ENCODE measurements at places on chromosomes 4 and X.

GRCh38 chrX:17042037-17042436, 95.6 kb downstream of the REPS2 start:
- DNase-seq: no peak

GRCh38 chr4:120228086-120228485, 161.4 kb upstream of the MAD2L1 start:
- no peak for DNase-seq

GRCh38 chr4:162836773-162837172, 329.9 kb downstream of the NAF1 start:
- DNase-seq: no peak

GRCh38 chr4:5371415-5372190, 320.3 kb downstream of the STK32B start:
- no peak for DNase-seq

DNA sequence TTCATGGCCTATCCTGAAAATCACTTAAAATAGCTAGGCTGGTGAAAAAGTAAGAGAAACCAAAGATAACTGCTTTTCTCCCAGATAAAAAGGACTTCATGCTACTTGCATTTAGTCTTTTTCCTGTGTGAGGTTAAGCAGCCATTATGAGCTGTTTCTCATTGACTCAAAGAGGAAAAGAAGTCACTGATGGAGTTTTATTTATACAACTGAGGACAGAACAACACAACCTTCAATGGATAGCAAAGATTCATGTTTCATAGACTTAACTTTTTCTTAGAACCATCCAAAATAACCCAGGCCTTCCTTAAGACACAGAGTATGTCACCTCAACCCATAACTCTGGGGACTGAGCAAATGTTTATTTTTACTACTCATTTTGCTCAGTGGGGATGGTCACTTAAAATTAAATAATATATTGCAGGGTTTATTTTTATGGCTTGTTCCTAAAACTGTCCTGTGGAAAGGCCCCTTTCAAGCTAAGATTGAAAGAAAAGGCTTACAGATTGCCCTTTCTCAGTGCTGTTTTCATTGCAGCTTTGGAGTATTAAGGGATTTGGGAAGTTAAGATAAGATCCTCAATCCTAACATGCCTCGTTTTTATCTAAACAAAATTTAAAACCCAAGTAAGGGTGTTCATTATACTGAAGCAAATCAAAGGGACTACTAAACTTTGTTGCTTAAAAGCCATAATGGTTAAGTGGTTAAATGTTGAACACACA, 252.6 kb upstream of the MAD2L1 start:
- DNase-seq: no peak

GRCh38 chr4:2415881-2416563, 2.4 kb downstream of the ZFYVE28 start:
- no peak for DNase-seq

DNA sequence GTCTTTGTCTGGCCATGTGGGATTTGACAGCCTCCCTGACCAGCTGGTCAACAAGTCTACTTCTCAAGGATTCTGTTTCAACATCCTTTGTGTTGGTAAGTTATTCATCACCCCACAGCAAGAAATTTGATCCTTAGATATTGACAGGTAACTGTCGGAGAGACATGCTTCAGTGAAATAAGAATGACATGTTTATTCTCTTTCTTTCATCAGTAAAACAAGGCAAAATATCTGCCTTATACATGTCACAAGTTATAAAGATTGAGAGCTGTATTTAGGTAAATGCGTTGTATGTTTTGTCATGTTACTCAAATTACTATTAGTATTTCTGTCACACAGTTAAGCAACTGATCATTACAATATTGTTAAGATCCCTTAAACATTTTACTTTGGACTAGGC, 46.9 kb downstream of the SEPTIN11 start:
- no peak for DNase-seq

- DNase-seq: no peak
Measured at GRCh38 chr4:5919044-5919443, 26.2 kb upstream of the CRMP1 start.

DNA sequence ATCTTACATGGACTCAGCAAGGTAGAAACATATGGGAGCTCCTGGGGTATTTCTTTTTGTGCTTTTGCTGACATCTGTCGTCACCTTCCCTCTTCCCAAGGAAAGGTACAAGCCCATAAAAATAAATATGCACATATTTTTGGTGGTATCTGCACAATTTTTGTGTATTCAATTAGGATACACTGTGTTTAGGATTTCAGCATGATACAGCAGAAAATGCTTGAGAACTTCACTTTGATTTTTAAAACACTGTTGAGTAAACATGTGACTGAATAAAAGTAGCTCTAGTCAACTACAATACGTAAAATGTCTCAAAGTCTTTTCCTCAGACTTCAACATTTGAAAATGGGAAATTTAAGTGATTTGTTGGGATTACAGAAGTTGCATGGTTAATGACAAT, 99.4 kb upstream of the SPANXC start:
- DNase-seq: no peak

DNA sequence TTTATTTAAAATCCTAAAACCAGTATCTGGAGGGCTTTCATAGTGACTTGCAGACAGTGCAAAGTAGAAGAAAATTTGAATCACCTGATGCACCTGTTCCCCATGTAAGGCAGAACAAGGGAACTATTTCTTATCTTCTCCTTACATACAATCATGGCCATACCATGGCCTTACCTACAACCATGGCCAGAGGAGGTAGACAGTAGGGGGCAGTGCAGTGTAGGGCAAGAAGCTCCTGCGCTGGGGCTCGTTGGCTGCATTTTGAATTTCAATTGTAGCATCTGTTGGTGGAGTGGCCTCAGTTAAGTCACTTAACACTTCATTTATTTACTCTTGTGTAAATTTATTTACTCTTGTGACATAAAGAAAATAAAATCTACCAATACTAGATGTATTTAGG, 33.0 kb downstream of the GALNTL6 start:
- peak; percentile 10 for DNase-seq

DNA sequence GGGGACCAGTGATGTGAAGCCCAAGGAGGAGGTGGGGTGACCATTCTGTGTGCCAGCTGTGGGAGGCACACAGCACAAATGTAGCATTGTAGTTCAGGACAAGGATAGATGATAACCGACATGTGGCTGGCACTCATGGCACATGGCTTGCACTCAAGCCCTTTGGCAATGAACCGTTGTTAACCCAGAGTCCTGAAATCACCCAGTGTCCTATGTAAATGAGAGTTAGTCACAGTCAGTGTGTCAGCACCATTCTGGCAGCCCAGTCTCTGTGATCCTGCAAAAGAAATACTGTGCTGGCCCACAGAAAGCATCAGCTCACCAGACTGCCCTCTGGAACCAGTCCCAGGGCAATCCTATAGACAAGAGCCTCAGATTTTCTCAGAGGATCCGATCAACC, 339.3 kb downstream of the MID1IP1 start:
- DNase-seq: no peak

DNA sequence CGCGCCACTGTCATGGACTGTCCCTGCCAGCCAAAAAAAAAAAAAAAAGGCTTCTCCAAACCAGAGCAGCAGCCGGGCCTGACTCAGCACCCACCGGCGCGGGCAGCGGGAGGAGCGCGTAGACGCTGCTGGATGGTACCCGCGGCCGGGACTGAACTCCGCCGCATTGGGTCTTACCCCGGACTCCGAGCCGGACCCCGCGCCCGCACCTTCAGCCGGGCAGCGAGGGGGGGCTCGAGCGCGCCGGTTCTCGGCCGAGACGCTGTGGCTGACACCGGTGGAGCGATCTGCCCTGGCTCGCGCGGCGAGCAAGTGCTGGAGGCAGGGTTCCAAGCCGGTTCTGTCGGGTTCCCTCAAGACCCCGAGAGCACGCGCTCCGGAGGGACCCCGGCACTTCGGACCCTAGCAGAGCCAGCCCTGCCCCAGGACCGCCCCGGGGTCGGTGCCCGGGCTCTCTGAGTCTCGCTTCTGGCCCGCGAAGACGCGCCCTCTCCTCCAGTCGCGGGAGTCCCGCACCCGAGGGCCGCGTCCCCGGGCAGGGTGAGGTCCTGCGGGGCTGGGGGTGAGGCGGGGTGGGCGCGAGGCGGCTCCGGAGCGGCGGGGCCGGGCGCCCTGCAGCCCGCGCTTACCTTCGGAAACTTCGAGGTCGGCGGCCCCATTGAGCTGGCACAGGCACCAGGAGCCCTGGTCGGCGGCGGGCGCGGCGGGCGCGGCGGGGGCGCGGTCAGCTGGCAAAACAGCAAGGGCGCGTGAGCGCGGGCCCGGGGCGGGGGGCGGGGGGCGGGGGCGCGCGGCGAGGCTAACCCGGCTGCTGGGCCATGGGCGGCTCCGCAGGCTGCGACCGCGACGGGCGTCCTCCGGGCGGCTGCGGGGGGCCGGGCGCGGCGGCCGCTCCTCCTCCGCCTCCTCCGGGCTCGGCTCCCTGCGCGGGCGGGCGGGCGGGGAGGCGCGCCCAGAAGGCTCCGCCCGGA, 11.8 kb upstream of the MAN2B2 start:
- DNase-seq: no peak

DNA sequence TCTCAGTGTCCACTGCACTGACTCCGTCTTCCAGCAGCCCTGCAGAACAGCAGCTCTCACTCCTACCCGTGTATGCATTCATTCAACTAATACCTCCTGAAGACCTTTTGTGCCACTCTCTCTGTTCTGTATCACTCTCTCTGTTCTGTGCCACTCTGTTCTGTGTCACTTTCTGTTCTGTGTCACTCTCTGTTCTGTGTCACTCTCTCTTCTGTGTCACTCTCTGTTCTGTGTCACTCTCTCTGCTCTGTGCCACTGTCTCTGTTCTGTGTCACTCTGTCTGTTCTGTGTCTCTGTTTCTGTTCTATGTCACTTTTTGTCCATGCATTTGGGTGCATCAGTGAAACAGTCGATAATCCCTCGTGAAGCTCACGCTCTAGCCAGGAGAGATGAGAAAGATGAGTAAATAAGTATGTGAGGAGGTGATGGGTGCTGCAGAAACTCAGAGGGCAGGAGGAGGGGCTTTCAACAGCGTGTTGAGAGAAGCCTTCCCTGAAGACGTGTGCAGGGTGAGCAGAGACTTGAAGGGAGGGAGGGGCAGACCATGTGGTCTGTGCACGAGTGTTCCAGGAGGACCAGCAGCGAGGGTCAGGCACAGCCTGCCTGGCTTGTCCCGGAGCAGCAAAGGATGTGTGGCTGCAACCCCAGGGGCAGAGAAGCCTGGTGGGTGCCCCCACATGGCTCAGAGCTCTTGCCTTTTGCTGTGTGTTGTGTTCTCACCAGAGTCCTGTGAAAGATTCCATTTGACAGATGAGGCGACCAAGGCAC, 8.9 kb downstream of the PIGG start:
- DNase-seq: no peak

- DNase-seq: no peak
Measured at GRCh38 chrX:33190016-33190415, 21.3 kb downstream of the DMD start.

GRCh38 chrX:69618803-69619202, 2.9 kb downstream of the EDA start:
- peak; percentile 7 for DNase-seq

GRCh38 chr4:28357990-28358389, 1497.3 kb downstream of the STIM2 start:
- DNase-seq: no peak

GRCh38 chr4:84146300-84146959, 352.7 kb downstream of the NKX6-1 start:
- no peak for DNase-seq

- no peak for DNase-seq
Measured at GRCh38 chr4:71456841-71457240, 118.0 kb downstream of the SLC4A4 start.

GRCh38 chr4:9691238-9692065, 90.0 kb upstream of the DRD5 start:
- DNase-seq: peak; percentile 78

- DNase-seq: no peak
Measured at GRCh38 chr4:36123906-36124305, 120.4 kb downstream of the ARAP2 start.

- DNase-seq: no peak
Measured at GRCh38 chr4:124030147-124030546, 633.6 kb downstream of the SPRY1 start.

GRCh38 chr4:108030332-108030731, 40.6 kb downstream of the HADH start:
- no peak for DNase-seq

DNA sequence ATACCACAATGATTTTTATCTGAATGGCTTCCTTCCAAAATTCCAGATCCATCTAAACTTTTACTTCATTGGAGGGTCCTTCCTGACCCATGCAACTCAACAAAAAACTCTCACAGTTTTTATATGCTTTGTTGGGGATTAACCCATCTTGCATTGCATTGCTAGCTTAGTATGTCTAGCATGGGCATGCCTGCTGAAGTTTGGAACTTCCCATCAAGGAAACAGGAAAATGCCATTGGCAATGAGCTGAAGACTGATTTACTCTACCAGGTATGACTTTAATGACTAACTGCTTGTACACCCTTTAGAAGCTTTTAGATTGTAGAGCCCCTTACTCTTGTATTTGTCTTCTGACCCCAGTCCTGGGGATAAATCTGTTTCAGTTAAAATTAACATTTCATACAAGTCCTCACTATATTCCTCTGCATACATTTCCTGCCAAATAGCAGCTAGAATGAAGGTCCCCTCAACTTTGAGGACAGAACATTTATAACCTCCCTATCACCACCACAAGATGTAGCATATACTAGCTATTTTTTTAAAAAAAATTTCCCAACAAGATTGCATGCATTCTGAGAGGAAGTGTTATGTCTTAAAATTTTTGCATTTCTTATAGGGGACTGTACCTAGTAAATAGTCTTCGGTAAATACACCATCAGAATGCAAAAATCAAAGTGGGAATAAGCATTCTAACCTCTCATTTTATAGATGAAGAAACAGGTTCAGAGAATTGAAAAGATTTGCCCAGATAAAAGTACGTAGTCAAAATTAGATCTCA, 52.5 kb upstream of the ATXN3L start:
- DNase-seq: no peak

DNA sequence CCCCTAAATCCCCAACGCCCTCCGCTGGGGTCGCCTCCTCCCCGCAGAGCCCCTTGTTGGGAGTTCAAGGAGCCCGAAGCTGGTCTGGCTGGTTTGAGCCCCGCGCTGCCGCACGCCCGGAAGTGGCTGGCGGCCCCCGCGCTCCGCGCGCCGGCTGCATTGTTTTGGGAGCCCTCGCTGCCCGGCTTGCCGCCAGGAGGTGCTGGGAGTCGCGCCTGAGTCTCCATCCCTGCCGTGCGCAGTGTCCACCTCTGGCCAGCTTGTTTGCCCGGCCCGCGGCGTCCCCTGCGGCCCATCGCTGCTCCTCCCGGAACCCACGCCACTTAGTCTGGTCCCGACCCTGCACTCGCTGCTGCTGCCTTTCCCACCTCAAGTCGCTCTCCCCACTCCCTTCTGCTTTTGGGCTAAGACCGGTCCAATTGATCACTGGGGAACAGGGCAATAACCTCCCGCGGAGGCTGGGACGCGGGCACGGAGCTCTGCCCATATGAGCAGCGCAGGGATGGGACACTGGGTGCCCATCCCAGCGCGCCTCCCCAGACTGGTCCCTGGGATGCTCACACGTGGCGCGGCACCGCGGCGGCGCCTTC, 2.2 kb upstream of the SFRP2 start:
- DNase-seq: no peak

All from SW 1271 (cell line).